ENCODE measurements at places on chromosomes 6 and 20.
A peak's percentile ranks its signal among the peaks of the same experiment; 100 is the strongest.

GRCh38 chr6:31588871-31589650, 3.0 kb downstream of the LST1 start:
- no peak for DNase-seq

GRCh38 chr6:11197175-11197536, 35.3 kb downstream of the NEDD9 start:
- DNase-seq = no peak

DNA sequence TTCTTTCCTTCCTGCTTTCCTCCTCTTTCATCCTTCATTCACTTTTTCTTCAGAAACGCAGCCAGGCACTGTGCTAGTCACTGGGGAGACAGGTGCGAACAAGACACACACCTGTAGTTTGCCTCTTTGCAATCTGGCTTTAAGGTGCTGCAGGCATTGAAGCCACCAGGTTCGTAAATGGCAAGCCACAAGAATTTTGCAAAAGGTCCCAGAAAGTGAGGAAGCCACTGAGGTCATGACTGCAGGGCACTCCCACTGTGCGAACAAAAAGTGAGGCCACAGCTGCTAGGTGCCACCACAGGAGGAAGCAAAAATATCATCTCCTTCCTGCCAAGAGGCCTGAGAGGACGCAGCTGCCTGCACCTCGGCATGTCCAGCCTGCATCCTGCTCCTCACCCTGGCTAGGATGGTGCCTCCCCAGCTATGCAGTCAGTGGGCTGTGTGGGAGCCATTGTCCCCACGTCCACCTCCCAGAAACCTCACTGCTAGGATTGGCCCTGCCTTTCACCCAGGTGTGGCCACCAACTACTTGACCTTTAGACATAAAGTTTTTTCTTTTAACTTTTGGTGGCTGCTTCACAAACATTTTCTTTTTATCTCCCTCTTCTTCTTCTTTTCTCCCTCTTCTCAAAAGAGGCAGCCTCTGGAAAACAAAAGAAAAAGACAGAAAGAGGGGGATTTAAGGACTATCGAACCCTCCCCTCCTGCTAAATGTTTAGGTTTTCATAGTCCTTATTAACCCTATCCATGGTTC, 230.8 kb downstream of the BCAS1 start:
- peak; percentile 22 for DNase-seq

DNA sequence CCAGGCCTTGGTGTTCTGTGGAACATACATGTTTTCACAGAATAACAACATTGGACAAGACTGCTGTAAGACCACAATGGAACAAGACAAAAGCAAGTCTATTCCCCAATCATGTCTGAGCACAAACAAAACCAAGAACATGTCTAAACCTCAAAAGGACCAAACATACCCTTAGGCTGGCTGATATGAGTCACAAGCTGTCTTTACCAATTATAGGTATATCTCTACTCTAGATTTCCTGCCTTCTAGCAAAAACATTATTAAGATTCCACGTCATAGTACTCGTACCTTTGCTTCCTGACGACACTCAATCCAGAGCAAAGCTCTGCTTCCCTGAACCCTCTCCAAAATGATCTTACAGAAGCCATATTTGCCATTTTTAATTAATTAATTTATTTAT, 15.4 kb upstream of the L3MBTL1 start:
- DNase-seq = no peak

- no peak for DNase-seq
These were observed 17.2 kb downstream of the KLHL31 start for GRCh38 chr6:53648184-53648943.

GRCh38 chr6:111573892-111574797, 31.5 kb downstream of the TRAF3IP2 start:
- DNase-seq = no peak

GRCh38 chr20:42123981-42124473, 505.9 kb upstream of the CHD6 start:
- DNase-seq = no peak

- DNase-seq = no peak
These were observed 232.0 kb downstream of the PTPRT start for GRCh38 chr20:42957704-42958095.

- no peak for DNase-seq
These were observed 225.1 kb downstream of the BCKDHB start for GRCh38 chr6:80331522-80331921.

DNA sequence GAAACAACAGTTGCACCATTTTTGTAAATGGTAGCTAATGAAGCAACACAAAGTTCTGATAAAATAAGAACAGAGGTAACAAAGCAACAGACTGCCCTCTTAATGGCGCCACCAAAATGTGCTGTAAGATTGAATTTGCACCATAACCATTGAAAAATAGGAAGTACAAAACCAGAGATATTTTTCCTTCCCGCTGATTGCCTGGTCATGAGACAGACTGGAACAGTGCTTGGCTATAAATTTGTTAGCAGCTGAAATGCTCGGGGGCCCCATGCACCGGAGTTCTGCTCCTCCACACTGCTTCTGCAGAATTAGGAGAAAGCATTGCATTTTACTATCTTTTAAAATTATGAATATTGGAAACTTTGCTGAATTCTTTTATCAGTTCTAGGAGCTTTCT, 164.4 kb upstream of the QKI start:
- no peak for DNase-seq

DNA sequence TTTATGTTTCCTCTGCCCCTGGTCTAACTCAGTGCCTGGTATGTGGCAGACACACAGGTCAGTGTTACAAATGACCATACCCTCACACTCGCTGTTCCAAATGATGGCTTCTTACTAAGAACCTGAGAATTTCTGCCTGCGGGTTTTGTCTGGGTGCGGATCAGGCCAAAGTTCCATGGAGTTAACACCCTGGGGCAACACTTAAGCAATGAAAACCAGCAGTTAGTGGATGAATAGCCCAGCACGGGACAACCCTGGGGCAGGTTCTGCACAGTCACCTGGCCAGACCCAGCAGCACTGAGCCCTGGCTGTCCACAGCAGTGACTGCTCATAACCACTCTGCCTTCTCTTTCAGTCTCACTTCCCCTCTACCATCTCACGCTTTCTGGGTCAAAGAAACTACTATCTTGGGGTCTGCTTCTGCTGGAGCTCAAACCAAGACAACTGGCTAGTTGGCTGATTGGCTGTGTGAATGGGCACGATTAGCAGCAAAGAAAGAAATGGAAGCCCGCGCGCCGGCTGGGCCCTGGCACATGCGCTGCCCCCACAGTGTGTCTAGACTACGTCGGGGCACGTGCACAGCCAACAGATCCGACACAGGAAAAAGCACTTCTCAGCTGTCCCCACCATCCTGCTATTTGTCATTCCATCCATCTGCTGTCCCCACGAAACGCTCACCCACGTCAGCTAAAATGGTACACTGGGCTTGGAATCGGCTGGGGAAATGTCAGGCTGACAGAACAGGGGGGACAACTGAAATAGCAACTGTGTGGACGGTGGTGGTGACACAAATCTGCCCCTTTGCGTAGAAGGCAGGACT, 36.6 kb downstream of the MGME1 start:
- DNase-seq = no peak

GRCh38 chr6:113645986-113646385, 211.2 kb upstream of the MARCKS start:
- no peak for DNase-seq

GRCh38 chr6:145199961-145200360, 535.4 kb downstream of the EPM2A start:
- DNase-seq = no peak

DNA sequence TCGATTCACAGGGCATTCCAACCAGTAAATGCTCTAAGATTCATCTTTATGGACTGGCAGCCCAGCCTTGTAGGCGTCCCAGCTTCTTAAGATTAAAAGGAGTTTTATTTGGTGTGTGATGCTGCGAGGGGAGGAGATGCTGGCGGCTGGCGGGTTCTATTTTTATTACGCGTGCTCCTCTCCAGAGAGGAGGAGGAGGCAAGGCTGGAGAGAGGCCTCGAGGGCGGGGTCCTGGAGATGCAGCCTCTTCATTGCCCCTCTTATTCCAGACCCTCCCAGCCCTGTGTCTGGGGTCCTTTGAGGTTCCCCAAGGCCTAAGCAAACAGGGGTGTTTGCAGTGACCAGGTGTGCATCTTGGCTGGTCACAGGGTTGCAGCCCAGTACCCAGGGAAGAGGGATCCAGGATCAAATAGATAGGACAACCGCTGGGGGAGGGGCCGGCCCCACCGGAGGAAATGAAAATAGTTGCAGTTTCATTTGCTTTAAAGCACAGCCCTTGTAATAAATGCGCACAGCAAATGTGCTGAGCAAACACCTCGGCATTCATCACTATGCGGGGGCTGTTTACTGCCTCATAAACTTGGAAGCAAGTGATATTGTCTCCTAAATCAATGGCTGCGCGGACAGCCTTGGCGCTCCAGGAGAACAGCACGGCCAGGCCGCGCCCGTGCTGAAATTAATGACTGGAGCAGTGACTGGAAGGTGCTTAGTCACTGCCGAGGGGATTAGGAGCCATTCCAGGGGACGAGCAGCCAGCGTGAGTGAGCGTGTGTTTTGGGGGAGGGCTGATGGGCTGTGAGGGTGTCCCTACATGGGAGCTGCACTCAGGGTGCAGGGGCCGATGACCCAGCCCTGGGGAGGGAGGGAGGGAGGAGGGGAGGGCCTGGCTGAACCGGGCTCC, 83.0 kb downstream of the TMEM242 start:
- no peak for DNase-seq

GRCh38 chr20:64025101-64025825, 10.7 kb upstream of the C20orf204 start:
- no peak for DNase-seq

GRCh38 chr20:62480318-62480717, 4.5 kb upstream of the GATA5 start:
- no peak for DNase-seq
